ENCODE measurements at places on chromosomes 5 and 9.

DNA sequence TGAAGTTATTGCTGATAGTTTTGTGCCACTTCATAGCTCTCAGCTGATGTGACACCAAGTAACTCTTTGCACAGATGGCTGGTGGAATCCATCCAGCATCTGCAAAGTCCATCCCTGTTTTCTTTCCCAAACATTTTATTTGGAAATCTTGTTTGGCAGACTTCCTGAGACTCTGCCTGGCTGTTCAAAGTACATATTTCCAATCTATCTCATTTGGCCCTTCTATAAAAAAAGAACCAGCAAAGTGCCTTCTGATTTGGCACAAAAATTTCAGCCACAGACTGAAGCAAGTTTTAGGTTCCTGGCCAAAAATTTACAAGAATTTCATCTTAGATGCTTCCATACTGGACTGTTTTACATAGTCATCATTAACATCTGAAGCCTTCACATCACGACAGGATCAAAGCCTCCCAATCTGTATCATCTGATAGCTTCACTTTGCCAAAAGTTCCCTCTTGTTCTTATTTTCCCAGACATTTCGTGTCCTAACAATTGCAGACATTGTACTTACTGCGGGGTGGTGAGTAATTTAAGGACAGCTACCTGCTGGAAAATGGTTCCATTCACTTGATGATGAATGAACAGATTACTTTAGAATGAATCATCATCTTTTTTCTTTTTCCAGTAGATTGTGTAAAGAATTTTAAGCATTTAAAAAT, 377.3 kb downstream of the KIAA0825 start:
- no peak for DNase-seq

DNA sequence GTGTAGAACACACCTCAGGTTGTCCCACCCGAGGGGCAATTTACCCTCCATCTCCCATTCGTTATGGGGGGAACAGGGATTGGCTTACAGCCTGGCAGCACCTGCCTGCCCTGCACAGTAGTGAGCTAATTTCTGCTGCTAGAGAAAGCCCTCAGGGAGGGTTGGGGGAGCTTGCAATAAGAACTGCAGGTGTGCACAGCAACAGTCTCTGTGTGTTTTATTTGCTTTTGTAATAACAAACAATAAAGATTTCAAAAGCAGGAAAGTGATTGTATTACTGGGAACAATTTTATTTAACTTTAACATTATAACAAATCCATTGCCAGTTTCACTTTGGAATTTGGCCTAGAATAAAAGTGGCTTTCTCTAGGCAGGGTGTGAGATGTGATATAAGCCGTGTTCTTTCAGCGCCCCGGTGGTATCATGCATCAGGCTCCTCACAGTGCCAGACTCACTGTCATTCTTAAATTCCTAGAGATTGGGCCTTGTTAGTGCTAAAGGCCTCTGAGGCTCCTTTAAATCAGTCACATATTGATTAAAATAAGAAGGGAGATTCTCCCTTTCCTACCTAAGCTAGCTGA, 81.1 kb downstream of the RMI1 start:
- DNase-seq: no peak

DNA sequence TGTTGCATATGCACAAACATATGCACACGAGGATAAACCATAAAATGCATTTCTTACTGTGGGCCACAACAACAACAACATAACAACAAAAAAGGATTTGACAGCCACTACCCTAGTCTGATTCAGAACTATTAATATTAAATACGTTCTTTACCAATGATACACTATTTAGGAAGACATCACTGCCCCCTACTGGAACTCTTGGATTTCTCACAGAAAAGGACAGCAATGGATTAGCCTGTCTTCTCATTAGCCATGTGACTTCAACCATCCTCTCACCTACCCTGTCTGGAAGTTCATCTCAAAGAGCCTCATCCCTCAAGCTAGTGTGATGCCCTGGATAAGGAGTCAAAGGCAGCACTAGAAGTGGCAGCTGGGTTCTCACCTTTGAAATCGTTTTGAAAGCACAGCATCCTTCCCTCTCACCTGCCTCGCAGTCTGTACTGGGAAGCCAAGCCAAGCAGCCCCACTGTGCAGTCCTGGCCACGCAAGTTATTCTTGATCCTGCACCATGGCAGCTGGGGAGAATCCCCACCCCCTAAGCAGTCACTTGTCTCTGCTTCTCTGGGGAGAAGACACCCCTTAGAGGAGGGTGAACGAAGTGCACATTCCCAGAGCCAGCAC, 64.6 kb downstream of the SH3TC2 start:
- DNase-seq: peak; percentile 41

DNA sequence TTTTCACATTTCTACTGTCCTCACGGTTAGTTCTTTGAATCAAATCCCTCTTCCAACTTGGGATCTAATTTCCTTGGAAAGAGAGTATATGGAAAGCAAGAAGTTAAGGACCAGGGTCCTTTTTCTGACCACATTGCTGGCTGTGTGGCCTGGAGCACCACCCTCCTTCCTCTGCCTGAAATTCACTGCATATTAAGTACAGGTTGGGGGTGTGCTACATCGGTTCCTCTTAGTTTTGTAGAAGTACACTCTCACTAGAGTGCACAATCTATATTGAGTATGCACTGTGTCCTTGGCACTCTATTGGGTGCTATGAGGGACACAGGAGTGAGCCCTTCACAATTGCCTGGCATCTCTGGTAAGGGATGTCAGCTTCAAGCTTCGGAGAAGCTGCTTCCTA, 53.8 kb upstream of the KLF9 start:
- DNase-seq: no peak

GRCh38 chr5:151703227-151703626, 16.5 kb upstream of the SPARC start:
- DNase-seq: no peak

DNA sequence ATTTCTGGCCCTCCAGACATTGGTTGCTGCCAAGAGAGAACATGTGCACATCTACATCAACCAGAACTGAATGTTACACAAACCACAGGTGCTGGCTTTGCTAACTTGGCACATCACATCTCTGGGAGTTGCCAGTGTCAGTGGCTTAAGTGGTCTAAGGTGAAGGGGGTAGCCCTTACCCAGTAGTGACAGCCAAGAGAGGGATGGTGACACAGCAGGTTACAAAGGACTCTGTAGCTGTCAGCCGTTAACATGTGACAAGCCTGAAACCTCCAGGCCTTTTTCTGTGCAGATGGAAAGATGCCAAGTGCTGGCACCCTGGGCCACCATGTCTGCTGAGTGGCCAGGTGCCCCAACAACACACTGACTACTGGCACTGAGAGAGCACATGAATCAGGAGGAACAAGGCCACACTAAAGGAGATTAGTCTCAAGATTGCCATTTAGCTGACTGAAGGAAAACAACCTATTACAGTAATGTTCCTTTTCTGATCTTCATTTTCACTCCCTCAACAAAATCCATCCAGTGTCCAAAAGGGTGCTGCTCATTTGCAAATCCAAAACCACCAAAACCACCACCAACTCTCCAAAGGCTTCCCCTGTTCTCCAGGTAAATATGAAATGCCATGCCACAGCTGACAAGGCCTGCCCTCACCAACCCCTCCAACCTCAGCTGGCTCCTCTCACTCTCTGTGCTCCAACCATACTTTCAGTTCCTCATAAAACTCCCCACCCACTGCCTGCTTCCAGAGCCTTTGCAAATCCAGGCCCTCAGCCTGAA, 20.2 kb downstream of the SIL1 start:
- no peak for DNase-seq

DNA sequence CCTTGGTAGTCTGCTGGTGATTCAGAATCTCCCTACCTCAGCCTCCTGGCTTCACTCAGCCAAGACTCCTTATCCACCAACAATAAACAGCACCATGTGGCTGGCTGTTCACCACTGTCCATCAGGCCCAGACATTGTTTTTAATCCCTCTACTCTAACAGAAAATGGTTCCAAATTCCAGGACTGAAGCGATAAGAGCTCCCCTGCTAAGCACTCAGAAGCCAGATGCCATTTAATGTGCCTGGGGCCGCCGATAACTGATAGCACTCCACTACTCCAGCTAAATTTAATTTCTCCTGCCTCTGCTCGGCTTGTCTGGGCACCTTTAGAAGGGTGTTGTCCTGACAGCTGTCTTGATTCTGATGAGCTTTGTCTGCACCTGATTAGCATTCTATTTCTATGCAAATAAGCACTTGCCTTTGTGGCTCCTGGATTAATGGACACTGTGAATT, 47.1 kb downstream of the ZNF622 start:
- no peak for DNase-seq

DNA sequence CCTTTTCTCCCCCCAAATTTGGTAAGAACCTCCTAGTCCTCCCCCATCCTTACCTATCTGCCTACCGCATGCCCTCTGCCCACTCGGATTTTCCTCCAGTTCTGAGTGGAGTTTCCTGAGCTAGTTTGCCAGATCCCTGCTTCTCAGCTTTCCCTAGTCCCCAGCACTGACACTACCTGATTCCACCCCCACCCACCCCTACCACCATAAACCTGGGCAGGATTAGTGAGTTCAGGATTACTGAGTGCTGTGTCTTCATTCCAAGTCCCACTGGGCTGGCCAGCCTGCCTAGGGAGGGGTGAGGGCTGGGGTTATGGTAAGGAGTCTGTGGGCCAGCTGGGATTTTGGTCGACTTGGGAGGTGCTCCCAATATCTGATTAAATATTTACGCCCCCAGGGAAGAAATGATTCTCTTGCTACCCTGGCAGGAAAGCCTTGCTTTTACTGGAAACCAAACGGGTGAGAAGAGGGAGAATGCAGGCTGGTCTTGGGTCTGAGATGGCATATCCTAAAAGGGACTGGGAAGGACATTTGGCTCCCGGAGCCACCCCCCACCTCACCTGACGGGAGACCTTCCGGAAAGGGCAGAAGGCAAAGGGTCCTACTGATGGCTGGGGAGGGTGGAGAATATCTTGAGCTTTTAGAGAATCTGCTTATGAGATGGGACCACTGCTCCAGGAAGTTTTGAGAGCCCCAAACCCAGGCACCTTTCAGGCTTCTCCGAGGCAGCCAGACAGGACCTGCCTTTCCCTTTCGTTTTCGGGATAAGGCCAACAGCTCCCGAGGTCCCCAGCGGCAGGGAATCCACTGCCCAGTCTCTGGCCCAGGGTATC, 3.7 kb downstream of the PITX1 start:
- DNase-seq: no peak

DNA sequence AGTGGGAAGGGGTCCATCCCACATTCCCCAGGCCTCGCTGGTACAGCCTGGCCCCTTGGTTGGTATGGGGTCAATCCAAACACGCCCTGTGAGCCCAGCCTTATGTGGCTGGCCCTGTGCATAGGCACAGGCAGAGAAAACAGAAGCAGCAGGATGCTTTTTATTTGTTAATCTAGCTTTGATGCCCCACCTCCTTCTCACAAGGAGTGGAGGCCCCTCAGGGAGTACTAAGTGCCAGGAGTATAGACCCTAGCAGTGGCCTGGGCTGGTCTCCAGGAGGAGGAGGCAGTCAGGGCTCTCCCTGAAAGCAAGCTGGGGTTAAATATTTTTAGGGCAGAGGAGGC, 14.6 kb upstream of the TCF7 start:
- DNase-seq: peak; percentile 42

- DNase-seq: no peak
Observed at GRCh38 chr5:57831932-57832331, 349.3 kb upstream of the ACTBL2 start.

DNA sequence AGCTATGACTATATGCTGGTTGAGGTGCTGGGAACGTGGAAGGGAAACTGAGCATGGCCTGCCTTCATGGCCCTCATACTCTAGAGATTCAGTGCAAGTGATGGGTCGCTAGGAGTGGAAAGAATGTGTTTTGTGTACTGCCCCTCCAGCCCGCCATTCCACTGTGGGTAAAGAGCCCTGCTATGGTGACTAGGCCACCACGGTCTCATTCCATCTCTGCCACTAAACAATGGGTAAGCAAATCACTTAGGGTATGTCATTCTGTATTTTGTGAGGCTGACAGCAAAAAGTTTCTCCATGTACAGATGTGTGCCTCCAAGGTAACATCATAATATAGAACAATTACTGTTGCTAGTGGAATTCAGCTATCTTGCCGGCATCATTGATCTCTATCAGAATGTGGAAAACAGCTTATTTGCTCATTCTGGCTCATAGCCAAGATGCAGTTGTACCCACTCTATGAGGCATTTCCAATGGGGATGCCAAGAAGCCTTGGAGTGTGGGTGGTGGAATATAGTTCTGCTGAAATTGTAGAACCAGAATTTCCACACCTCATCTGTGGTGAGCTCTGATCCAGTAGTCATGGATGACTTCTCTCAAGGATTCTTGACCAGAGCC, 12.5 kb downstream of the SMARCA2 start:
- DNase-seq: no peak

DNA sequence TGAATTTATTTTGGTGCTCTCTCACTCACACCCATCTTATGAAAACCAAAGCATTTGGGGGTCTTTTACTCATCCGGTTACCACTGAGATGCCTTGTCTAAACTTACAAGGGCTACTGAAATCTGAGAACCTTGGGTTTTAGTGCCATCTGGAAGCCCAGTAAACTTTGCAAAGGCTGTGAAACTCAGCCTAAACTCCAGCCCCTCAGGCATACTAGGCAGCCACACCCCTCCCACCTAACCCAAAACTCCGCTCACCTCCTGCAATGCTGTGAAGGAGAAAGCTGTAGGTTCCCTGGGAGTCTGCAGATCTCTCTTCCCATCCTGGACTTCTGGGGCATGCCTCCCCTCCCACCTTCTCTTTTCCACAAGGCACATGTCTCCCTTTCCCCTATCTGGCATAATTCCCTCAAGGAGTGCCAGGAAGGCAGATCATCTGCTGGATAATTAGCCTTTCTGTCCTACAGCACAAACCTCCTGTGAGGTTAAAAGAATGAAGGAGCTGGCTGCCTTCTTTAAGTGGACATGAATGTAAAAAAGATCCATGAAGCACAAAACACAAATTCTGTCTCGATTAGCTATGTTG, 71.5 kb upstream of the ANXA1 start:
- DNase-seq: peak; percentile 10

DNA sequence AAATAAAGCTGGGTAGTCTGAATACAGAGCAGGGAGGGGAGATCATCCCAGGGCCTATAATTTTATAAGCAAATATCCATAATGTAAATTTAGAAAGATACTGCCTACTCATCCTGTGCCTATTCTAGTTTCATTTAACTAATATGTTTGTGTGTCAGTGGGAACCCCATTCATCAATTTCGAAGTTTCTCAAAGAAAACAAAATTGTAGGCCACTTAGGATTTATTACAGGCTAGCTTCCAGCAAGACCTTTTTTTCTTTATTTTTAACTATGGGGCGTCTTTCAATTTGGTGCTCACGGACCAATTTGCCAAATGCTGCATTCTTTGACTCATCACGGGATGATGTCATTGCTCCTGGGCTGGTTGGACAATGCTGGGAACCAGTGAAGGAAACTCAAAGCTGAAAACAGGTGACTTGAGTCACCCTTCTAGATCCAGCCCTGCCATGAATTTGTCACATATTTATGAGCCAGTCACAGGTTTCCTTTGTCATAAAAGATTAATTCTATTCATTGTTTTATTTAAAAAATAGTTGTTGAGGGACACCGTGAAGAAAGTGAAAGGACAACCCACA, 13.4 kb downstream of the PCSK5 start:
- peak; percentile 38 for DNase-seq

DNA sequence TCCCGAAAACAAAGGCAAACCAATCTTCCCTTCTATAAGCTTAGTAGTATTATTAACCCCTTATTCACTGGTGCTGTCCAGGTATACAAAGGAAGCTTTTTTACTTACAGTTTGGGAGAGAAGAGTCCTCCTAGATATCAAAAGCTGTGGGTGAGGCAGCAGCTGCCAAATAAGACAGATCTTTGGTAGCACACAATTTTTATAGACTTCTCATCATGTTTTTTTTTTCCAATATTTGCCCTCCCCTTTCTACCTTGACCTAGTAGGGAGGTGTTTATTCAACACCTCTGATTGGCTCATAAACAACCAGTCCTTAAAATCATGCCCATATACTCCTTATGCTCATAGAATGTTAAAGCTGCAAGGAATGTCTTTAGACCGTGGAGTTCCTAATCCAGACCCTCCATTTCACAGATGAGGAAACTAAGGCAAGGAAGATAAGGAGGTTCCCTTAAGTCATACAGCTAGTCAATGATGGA, at the start of gene ALDOB:
Gene ALDOB (minus strand): TSS at position 174 of the 479 bp plus-strand sequence. CDS start 4,887 bp downstream, outside the sequence.
- DNase-seq: no peak
